ENCODE measurements at places on chromosomes 3 and 15. TPM values are rescaled to one million over a fixed set of nuclear protein-coding genes. Genes with fewer than 3 reads are reported as not detected.

DNA sequence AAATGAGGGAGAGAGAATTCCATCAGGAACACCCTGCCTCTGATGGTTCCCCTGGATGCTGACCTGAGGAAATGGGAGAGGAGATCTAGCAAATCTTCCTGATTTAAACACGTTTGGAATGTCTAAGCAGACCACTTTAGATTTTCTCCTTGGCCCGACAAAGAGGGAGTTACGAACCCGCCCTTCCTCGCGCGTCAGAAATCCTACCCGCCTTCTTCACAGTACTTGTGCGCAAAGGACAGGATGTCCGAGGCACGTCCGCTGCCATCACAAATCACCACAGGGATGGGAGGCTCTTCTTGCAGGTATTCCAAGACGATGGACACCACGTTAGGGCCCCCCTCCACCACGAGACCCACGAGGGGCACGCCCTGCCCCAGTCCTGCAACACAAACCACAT lies 38.6 kb downstream of the TRPM1 start:
- no peak for DNase-seq

Gene MCF2L2
- 12.9 TPM for total RNA-seq

- DNase-seq, result no peak
Observed at GRCh38 chr3:129699199-129699598, 92.7 kb upstream of the PLXND1 start.

Gene OXTR
- total RNA-seq, result 0.49 TPM

DNA sequence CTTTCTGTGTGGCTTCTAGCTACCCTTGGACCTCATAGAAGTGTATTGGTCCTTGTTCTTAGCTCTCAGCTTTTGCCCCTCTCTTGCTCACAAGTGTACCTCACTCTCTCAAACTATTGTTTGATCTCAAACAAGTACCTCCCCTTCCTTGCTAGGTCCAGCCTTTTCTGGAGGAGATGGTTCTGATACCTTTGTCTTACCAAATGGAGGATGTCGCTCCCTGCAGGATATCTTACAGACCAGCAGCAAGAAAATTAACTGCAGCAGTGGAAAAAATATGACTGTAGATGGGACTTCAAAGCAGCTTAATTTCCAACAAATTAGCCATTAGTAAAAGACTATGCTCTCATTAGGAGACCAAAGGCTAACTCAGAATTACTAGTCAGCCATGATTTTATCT lies 388.1 kb upstream of the ROBO2 start:
- no peak for DNase-seq

GRCh38 chr3:41073190-41073589 lies 126.1 kb upstream of the CTNNB1 start:
- DNase-seq, result no peak

GRCh38 chr3:51375571-51375970 lies 9.5 kb upstream of the MANF start:
- no peak for DNase-seq

DNA sequence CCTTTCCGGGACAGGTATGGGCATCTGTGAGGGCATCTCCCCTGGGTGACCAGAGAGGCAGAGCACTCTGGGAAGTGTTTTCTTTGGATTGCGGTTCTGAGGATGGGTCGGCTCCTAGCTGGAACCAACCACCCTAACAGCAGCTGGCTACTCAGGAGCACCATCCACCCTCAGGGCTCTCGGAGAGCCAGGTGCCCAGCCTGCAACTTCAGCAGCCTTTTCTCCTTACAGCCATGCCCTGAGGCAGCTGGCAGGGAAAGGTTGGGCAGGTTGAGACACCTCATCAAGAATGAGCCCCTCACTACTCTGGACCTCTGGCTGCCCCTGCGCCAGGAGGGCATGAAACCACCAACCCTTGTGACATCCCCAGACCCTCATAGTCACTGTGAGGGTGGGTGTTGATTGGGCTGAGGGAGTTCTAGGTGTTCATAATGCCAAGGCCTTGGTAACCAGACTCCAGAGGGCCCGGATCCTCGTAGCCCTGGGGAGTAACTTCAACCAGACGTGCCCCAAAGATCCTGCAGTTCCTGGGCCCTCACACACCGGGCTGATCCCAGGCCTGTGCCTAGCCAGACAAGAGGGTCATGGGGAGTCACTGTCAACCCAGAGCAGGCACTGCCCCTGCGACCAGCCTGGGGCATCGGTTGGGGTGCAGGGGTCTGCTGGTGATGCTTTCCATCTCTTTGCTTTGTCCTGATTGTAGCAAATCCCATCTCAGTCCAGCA lies 114.4 kb upstream of the ABHD17C start:
- DNase-seq, result no peak

Measured in cardiac muscle cell (in vitro differentiated cells and primary cell).